ENCODE measurements at places on chromosomes 4 and X. TPM values are rescaled to one million over a fixed set of nuclear protein-coding genes. Genes with fewer than 3 reads are reported as not detected.

Gene FAM184B
- polyA plus RNA-seq: 2.8 TPM

Gene IL9R
- polyA plus RNA-seq: not detected

DNA sequence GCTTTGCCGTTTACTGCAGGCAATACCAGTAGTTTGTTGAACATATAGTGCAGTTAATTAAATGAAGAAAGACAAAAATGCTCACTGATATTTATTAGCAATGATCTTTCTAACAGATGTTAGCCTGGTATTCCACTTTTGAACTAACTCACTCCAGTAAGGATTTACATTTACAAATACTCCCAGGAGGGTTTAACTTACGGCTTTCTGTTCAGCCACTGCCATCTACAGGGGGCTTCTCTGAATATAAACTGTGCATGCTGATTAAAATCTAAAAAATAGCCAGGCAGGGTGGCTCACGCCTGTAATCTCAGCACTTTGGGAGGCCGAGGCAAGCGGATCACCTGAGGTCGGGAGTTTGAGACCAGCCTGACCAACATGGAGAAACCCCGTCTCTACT lies 2.2 kb upstream of the SRD5A3 start:
- peak; percentile 59 for DNase-seq

- DNase-seq: peak; percentile 22
Observed at GRCh38 chr4:17511051-17511450, 839 bp downstream of the QDPR start.

- peak; percentile 78 for DNase-seq
Observed at GRCh38 chrX:105822138-105823091, at the start of gene NRK. TSS of gene NRK (plus strand) at chrX:105822539. CDS start at chrX:105822846, 307 bp downstream.

- DNase-seq: no peak
Observed at GRCh38 chr4:30716681-30717207, 3.4 kb upstream of the PCDH7 start.

DNA sequence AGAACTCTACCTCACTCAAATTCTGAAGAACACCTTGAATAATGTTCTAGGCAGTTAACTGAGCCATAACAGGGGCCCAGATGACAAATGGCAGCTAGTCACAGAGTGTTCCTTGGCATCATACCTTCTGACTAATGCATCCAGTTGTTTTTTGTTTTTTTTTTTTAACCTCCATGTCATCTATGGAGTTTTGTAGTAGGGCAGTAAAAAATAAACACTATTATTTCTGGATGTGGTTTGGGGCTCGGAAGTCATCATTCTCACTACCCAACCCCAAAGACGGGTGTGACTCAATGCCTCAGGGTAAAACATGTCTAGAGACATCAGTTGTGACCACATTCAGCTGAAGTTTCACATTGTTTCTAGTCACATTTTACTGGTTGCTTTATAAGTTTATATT lies 31.2 kb upstream of the MCF2 start:
- no peak for DNase-seq

GRCh38 chr4:155787113-155787710 lies 28.4 kb downstream of the GUCY1B1 start:
- peak; percentile 32 for DNase-seq

DNA sequence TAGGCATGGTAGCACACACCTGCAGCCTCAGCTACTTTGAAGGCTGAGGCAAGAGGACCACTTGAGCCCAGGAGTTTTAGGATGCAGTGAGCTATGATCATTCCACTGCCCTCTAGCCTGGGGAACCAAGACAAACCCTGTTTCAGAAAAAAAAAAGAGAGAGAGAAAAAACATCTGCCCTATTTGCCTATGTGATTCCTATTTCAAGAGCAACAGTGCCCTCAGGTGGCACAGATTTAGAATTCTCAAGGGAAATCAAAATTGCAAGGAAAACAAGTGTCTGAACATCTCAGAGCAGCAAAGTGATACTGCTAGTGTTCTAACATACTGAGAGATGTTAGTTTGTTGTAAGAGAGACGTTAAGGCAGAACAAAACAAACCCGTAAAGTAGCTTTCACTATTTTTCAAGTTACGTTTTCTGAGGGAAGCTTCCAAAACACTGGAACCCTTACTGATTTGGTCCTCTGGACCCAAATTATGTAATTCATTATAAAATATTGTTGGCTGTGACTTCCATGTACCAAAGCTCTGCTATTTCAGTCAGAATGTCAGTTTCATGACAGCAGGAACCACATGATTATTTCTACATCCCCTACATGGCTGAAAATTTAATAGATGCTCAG lies 7.9 kb downstream of the BDH2 start:
- DNase-seq: no peak

DNA sequence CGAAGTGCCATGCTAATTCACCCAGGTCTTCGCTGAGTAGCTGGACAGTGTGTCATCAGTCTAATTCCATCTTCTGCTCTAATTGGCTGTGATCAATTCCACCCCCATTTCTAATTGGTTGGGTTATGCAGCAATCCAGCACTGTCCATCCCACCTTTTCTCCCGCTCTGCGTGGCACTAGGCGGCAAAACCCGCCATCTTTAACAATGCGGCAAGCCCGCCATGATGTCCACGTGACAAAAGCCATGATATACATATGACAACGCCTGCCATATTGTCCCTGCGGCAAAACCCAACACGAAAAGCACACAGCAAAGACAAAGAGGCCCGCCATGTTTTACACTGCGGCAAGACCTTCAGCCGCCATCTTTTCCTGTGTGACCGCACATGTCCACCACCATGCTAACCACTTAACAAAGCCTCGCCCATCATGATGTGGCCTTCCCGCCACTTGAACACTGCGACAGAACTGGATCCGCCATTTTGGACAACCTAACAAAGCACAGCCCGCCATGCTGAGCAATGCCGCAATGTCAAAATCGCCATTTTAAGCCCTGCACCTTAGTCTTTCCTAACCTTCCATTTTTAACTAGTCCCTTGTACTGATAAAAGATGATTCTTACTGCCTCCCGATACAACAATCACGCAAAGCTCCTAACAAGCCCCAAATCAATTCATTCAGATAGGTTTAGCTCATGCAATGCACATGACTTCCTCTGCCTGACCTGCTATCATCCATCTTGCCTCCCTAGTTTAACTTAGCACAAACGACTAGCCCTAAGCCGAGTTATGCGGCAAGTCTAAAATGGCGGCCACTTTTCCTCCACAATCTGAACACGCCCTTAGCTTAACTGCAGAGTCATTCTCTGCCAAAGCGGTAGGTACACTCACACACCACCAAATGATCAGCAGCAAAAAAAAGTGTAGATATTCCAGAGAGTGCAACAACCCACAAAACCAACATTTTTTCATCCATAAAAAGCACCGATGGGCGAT lies 288.3 kb downstream of the CHIC1 start:
- no peak for DNase-seq

Data from muscle of back (tissue), 13 donors.